ENCODE measurements at places on chromosomes 12 and 14.

- no peak for DNase-seq
Measured at GRCh38 chr12:98275131-98275475, 240.3 kb upstream of the TMPO start.

GRCh38 chr12:27064397-27065342 is 17.7 kb downstream of the C12orf71 start:
- no peak for DNase-seq

GRCh38 chr12:71243370-71243769 is 85.6 kb upstream of the TSPAN8 start:
- DNase-seq = no peak

DNA sequence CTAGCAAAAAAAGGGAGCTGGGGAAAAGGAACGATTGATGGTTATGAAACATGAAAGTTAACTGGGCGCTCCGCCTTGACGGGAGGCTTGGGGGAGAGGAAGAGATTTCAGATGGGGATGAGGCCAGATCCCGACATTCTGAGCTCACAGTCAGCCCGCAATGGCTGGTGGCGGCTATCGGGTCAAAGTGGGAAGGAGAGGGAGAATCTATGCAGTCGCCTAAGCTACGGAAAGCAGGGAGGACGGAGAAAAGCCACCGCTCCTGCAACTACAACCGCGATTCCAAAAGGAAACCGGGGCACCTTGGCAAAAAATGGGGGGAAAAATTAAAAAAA is 502 bp downstream of the MPHOSPH9 start:
- no peak for DNase-seq

DNA sequence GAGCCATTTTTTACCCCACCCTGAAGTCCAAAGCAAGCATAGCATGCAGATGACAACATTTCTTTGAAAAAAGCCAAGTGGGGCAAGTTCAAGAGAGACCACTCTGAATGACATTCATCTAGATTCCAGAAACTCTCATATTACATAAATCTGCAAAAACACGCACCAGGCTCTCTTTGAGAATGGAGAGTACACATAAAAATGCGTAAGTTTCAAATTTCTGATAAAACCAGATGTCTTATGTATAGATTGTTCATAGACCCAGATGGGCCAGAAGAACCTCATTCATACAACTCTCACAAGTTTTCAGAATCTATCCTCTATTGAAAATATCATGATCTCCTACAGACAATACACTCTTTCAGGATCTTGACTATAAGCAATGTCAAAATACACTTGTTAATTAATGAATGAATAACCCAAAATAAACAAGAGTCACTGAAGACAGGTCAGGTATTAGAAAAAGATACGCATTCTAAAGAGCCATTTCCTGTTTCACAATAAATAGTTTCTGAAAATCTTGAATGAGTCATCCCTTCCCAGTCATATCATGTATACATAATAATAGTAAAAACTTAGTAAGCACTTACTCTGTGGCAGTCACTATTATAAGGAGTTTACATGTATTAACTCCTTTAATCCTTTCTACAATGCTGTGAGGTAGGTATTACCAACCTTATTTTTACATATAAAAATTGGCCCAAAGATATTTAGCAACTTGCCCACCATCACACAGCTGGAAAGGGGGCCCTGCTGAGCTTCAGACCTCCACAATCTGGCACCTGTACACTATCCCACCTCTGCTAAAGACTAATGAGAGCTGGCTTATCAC is 72.0 kb downstream of the PPP2R5E start:
- peak; percentile 65 for DNase-seq

- DNase-seq = no peak
Measured at GRCh38 chr12:20409607-20410377, 41.5 kb downstream of the PDE3A start.

GRCh38 chr12:16345105-16345504 is 2.3 kb upstream of the MGST1 start:
- DNase-seq = no peak

GRCh38 chr12:22332202-22332601 is 2.3 kb downstream of the ST8SIA1 start:
- no peak for DNase-seq

- DNase-seq = peak; percentile 52
Measured at GRCh38 chr14:22422238-22422637, 166.8 kb downstream of the DAD1 start.

- DNase-seq = no peak
Measured at GRCh38 chr12:39235990-39236767, 206.7 kb downstream of the KIF21A start.

DNA sequence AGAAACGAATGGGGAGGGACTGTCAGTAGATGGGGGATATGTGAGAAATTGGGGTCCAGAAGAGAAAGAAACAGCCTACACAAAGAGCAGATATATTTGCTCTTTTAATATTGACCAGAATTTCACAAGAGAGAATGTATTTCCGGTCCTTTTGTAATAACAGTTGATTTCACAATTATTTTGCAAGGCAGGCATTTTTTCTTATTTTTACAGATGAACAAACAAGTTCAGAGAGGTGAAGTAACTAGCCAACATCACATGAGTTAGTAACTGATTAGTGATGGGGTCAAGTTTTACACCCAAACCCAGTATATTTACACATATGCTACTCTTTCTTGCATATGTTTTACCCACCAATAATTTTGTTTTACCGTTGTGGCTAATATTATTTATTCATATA is 188.2 kb downstream of the NAV3 start:
- no peak for DNase-seq
